ENCODE measurements at places on chromosomes 2 and 18.

- DNase-seq: no peak
These were observed 8.5 kb upstream of the C2orf69 start for GRCh38 chr2:199902486-199903110.

DNA sequence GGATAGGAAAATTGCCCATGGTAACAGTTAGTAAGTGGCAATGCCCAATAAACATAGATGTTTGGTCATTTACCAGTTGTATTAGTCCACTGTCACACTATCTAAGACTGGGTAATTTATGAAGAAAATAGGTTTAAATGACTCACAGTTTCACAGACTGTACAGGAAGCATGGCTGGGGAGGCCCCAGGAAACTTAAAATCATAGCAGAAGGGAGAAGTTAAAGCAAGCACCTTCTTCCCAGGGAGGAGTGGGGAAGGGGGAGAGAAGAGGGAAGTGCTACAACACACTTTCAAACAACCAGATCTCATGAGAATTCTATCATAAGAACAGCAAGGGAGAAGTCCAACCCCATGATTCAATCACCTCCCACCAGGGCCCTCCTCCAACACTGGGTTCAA is 23.4 kb downstream of the NR4A2 start:
- DNase-seq: no peak

DNA sequence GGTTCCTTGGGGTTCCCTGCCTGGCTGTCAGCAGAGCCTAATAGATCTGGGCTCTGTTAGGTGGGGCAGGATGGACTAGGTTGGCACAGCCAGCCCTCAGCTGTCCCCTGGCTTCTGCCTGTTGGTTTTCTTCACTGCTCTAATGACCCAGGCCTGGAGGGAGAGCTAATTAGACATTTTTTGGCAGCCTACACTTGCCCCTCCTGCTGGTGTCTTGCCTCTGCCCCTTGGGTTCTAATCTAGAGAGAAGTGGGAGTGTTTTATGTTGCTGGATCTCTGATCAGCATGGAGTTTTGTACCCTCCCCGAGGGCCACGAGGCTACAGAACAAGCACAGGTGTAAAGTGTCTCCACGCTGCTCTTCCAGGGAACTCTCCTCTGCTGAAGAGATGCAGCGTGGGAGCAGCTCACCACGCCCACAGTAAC is 199.4 kb upstream of the RASGRP3 start:
- no peak for DNase-seq

DNA sequence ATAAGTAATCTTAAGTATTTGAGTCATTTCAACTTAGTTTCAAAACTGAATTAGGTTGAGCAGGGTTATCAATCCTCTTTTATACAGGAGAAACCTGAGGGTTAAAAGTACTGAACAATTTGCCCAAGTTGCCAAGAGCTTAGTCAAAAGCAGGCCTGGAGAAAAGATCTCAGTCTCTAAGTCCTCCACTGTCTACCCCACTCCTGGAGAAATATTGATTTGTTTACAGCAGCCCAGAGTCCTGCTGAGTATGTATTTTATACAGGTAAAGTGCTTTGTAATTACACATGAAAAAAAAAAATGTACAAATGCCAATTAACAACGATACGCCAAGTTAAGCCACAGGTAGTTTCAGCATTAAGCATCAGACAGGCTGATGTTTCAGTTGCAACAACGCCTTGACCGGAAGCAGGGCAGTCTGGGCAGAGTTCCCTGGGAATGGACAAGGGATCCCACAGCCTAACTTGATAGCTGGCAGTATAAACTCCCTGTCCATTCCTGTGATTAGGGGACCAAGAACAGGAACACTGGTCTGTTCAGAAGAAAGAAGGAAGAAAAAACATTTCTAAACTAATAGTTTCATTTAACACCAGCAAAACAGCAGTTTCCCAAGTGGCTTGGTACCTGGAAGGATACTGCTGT is 132.9 kb downstream of the MYO5B start:
- DNase-seq: no peak

GRCh38 chr2:86331384-86331783 is 6.0 kb downstream of the REEP1 start:
- DNase-seq: no peak

DNA sequence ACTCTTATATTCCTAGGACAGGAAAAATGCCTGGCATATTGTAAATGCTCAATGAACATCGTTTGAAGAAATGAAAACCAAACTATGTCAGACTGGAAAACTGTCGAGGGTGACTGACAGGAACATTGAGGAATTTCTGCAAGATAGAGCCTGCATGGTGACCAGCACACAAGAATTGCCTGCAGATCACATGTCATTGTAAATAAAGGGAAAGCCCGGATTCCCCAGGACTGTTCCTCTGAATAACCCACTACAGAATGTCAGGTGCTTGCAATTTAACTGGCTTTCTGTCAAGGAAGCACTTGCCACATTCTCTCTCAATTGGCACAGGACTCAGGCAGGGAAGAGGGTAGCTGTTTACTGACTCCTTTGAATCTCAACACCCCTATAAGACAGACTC is 129.0 kb upstream of the REG3G start:
- DNase-seq: no peak

- DNase-seq: peak; percentile 51
These were observed 383.4 kb downstream of the PTPRM start for GRCh38 chr18:7950380-7951136.

DNA sequence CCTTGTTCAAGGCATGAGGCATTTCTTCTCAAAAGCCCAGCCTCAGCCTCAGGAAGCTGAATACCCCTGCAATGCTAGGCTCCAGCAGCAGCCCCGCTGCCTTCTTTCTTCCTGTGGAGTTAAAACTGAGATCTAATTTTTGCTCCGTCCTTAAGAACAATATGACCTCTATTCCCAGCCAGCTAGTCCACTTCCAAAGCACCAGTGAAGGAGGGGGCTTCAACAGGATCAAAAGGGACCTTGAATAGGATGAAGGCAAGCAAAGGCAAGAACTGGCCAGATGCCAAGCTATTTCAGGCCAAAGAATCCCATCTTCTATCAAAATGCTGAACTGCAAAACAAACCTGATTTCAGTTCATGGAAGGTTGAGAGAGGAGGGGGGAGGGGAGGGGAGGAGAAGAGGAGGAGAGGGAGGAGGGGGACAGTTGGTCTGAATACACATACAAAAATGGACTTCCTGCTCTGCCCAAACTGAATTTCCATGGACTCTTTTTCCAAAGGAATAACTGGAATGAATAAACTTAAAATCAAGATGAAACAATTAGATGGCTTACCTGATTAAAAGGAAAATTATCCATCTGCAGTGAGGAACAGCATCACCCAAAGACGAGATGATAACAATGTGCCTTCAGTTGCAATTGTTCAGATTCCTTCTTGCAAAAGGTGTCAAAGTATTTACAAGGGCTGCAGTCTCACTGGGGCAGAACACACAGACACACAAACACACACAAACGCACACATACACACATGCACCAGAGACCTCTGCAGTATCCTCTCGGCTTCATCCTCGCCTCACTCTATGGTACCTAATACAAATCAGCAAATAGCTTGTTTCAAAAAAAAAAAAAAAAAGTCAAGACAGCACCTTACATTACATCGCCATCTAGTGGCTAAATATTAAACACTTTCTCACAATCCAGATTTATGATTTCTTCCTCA is at the start of gene SCN1A:
Gene SCN1A (minus strand): TSS at position 804 of the 939 bp plus-strand sequence. CDS start 54,399 bp downstream, outside the sequence.
- DNase-seq: peak; percentile 44

- no peak for DNase-seq
These were observed 378.4 kb upstream of the PIK3C3 start for GRCh38 chr18:41576643-41577042.

GRCh38 chr2:242011516-242011915 is 142.0 kb downstream of the RTP5 start:
- DNase-seq: no peak

- no peak for DNase-seq
These were observed 132.1 kb downstream of the SH3RF3 start for GRCh38 chr2:109260886-109261700.

DNA sequence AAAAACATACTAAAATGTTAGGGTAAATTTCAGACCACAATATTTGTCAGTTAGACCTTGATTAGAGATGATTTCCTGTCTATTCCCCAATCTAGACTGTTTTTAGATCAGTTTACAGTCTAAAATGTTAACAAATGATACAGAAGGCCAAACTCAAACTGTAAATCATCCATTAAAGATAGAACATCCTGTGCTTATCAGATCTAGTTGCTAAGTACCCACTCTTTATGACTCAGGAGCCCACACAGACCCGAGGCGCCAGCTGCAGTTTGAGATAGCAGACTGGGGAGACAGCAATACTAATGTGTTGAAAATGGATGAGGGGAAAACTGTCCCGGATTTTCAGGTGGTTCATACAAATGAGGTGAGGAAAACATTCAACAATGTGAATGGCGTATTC is 113.3 kb downstream of the SCG2 start:
- no peak for DNase-seq

DNA sequence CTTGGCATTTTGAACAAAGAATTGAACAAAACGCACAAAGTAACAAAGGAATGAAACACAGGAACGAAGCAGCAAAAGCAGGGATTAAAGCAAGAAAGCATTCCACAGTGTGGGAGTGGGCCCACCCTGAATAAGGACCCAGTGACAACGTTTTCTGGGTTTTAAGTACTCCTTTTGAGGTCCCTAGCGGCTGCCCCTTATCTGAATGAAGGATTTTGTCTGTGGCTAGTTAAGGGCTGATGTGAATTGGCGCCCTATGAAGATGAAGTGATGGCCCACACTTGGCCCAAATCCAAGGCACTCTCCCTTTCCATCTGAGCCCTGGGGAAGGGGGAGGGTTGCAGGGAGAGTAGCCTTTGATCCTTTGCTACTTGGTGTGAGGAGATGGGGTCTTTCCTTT is 7.8 kb upstream of the CCDC141 start:
- DNase-seq: no peak

DNA sequence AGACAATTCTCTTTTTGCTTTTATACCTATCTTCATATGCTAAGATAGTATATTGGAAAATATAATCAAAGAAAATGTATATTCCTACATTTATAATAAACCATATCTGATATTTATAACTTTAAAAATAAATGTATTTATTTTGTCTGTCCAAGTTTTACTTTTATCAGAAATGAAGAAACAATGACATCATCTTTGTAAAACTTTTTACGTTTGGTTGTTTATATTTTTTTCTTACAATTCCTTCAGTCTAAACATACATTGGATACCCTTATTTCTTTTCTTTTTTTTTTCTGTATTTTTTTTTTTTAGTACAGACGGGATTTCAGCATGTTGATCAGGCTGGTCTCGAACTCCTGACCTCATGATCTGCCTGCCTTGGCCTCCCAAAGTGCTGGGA is 1577.0 kb upstream of the SLC39A10 start:
- no peak for DNase-seq

DNA sequence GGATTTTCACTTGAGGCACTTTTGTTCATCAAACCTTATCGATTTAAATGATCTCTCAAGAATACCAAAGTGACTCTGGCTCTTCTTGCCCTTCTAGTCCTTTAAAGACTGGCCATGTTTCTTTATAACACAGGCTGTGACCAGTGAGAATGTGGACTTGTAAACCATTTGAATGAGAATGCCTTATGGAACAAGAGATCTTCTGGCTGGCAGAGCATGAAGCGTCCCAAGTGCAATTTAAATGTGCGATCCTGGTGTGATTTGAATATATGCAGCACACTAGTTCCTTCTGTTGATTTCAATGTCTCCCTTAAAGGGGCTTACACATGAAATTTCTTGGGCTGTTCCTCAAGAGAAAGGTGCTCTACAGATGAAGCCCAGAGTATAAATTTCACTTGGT is 262.4 kb upstream of the CCDC68 start:
- DNase-seq: no peak

- peak; percentile 6 for DNase-seq
These were observed 26.2 kb downstream of the TTC21B start for GRCh38 chr2:165927353-165927752.

- DNase-seq: no peak
These were observed 106.7 kb upstream of the CTDP1 start for GRCh38 chr18:79572848-79573451.

DNA sequence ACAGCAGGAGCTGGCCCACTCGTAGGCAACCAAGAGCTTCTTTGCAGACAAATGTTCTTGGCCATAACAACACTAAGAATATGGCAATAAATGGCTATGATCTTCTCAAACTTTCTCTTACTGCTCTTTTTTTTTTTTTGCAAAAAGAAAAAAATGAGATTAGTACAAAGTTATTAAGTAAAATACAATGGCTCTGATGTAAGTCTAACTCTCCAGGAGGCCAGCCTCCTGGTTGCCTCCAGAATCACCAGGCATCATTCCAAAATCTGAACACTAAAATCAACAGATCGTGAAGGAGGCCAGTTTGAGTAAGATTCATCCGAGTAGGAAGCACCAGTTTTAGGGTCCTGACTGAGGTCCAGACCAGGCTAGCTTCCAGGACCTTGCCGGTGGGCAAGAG is 20.8 kb upstream of the FIGN start:
- DNase-seq: no peak

DNA sequence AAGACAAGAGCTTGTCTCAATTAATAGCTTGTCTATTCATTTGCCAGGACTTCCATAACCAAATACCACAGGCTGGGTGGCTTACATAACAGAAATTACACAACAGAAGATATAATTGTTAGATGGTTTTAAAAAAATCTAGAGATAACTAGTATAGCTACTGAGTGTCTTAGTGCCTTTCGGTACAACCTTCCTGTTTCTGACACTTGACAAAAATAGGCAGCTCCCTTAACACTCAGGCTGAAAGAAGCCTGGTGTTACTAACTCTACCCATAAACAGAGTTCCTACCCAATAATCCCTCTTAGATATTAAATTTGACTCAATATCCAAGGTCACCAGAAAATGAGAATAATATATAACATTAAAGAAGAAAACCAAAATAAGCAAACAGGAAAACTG is 129.7 kb downstream of the BARD1 start:
- DNase-seq: no peak

DNA sequence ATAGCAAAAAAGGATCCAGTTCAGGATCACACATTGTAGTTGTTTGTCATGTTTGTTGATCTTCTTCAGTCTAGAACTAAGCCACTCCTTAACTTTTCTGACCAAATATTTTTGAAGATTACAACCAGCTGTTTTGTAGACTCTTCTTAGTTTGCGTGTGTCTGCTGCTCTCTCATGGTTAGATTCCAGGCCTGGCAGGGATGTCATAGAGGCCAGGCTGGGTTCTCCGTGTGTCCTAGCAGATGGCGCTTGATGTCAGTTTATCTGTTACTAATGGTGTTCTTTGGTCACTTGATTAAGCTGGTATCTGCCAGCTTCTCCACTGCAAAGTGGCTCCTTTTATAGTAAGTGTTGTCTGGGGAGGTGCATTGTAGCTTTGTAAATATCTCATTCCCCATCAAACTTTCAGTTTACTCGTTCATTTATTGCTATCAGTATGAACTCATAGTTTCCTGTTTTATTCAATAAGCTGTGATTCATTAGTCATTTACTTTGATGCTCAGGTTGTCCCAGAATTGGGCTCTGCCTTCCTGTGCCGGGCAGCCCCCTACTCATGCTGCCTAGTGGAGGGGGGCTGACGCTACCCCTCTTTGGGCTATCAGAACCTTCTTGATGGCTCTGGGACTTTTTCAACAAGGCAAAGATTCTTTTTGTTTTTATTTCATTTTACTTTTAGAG is 42.1 kb downstream of the GRHL1 start:
- DNase-seq: no peak

GRCh38 chr18:70337139-70337972 is 48.5 kb downstream of the SOCS6 start:
- peak; percentile 86 for DNase-seq

GRCh38 chr18:5447442-5447841 is 96.4 kb downstream of the EPB41L3 start:
- no peak for DNase-seq

GRCh38 chr2:241522477-241522876 is 14.1 kb upstream of the STK25 start:
- DNase-seq: no peak

Data from fibroblast of upper back skin (primary cell).